ENCODE measurements at places on chromosomes 1 and 21.
A peak's percentile ranks its signal among the peaks of the same experiment; 100 is the strongest.

DNA sequence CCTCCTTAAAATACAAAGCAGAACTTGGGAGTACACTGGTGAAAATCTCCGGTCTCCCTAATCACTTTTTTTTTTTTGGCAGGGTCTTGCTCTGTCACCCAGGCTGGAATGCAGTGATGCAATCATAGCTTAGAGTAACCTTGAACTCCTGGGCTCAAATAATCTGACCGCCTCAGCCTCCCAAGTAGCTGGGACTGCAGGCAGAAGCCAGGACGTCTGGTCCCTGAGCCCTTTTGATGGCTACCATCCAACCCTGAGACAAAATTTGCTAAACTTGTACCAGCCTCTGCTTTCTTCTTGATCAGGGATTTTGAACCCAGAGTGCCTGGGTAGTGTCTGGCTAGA is 4.1 kb downstream of the L1TD1 start:
- no peak for DNase-seq

- no peak for DNase-seq
Measured at GRCh38 chr21:45490049-45490731, 52.0 kb downstream of the SLC19A1 start.

DNA sequence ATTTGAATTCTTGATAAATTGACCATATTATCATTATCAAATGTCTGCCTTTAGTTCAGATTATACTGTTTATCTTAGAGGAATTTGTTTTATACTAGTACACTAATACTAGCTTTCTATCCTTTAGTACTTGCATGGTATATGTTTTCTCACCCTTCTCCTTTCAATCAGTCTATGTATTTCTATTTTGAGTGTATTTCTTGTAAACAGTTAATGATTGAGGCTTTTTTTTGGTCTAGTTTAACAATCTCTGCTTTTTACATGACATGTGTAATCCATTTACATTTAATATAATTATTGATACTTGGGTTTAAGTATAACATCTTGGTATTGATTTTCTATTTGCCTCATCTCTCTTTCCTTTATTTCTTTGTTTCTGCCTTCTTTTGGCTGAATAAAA is 224.9 kb downstream of the CENPF start:
- no peak for DNase-seq

DNA sequence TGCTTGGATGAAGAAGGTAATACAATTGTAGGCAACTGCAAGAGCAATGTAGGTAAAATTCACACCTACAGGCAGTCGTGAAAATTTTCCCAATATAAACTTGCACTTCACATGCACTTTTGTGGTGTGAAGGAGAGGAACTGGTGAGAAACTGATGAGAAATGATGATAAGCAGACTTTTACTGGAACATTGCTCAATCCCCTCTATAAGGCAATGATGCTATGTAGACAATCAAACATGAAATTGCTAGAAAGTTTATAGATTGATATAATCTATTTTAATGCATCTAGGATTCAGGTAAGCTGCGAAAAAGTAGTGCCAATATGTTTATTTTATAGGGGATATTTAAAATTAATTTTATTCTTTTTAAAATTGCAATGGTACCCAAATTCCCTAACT is 802.2 kb downstream of the KCNT2 start:
- no peak for DNase-seq

DNA sequence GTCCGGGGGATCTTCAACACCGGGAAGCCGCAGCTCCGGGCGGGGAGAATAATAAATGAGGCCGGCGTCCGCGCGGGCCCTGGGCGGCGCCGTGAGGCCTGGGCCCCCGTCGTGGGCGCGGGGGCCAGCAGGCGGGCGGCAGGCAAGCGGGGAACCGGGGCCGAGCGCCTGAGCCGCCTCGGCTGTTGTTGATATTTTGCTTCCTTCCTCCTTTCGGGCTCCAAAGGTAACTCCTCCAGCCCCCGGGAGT is at the start of gene MEF2D:
Gene MEF2D, minus strand, starts transcription at position 233 of the 250 bp plus-strand sequence. CDS start 17,483 bp downstream, outside the sequence.
- DNase-seq: no peak

GRCh38 chr1:214574598-214575411 is 23.4 kb upstream of the PTPN14 start:
- no peak for DNase-seq

DNA sequence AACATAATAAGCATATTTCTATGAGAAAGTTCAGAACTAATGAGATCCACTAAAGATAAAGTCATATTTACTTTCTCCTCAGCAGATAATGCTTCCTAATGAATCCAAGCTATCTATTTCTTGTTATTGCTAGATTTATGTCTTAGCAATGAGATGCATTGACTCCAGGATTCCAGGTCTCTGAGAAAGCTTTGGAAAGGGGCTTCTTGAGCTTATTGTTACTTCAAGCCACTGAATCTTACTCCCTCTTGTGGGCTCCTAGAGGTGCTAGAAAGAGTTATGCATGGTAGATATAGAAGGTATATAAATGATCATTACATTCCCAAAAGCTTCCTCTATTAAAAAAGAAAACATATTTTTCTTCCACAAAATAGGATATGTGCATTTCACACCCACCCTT is 246.4 kb upstream of the ADAMTS5 start:
- peak; percentile 51 for DNase-seq

DNA sequence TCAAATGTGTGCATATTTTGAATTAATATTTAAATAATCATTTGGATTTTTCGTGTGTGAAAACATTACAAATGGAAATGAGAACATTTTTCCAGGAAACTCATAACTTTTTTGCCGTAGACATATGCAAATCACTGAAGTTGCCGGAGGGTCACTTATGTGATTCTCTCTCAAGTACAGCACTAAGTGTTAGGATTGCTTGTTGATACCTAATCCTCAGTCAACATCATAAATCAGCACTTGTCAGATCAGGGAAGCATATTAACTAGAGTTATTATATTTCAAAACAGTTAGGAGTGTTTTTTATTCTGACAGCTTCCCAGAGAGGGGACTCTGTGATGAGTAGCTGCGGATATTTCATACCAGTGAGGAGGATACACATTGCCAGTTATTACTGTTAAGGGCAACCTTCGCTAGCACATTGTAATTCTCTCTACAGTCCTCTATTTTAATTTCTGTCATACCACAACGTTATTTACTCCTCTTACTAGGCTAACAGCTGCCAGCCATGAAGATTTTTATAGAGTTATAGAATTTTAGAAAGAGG is 41.5 kb downstream of the NCAM2 start:
- no peak for DNase-seq

- no peak for DNase-seq
Measured at GRCh38 chr1:101723415-101723814, 273.3 kb downstream of the OLFM3 start.

DNA sequence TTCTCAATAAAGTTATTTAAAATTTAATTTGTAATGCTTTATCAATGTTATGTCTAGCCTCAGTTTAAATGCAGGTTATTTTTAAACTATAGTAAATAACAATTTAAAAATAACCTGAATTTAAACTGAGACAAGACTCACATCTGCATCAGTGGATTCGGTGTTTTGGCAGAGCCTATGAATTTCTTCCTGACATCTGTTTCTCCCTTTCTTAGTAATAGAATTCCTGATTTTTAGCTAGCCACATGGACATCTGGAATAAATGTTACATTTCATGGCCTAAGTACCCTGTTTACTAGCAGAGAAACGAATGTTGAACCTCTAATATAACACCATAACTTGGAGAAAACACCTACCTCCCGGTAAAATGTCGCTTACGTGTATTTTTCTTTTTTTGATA is 1141.6 kb upstream of the ADGRL2 start:
- no peak for DNase-seq

DNA sequence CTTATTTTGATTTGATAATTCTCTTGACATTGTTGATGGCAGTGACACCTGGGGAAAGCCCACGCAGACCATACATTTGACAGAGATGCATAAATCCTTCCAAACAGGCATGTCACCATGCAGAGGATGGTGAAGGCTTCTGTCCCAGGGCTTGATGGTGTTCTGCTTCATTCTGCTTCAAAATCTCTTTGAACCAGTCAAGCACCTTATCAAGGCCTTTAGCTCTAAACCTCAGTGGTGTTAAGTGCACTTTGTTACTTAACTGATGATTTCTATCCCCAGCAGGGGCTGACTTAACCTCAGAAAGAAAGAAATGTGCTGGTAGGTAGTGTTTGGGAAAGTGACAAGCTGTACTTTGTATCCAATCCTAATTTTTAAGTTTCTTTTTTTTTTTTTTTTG is 81.1 kb downstream of the RRAGC start:
- DNase-seq: no peak

- peak; percentile 62 for DNase-seq
Measured at GRCh38 chr1:47192458-47193384, 2.9 kb upstream of the PDZK1IP1 start.

GRCh38 chr1:8822373-8823294 is 5.2 kb upstream of the RERE start:
- DNase-seq: peak; percentile 74

GRCh38 chr1:207298636-207299398 is 22.7 kb upstream of the CD55 start:
- no peak for DNase-seq

- DNase-seq: no peak
Measured at GRCh38 chr1:114831276-114831994, 23.2 kb upstream of the SYCP1 start.

DNA sequence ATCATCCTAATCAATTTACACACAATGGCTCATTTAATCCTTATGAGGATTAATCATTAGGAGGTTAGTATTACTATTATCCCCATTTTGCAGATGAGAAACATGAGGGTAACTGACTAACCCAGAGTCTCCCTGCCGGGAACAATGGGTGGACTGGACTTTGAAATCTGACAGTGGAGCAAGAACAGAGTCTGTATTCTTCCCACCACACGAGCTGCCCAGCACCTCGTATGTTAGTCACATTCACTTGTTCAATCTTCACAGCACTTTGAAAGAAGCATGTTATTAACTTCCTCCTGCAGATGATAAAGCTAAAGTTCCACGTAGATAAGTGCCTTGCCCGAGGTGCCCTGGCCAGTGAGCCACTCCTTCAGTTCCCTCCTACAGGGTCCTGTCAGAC is 12.4 kb downstream of the C8B start:
- DNase-seq: no peak

- peak; percentile 85 for DNase-seq
Measured at GRCh38 chr1:29211086-29212030, 19.4 kb downstream of the MECR start.

DNA sequence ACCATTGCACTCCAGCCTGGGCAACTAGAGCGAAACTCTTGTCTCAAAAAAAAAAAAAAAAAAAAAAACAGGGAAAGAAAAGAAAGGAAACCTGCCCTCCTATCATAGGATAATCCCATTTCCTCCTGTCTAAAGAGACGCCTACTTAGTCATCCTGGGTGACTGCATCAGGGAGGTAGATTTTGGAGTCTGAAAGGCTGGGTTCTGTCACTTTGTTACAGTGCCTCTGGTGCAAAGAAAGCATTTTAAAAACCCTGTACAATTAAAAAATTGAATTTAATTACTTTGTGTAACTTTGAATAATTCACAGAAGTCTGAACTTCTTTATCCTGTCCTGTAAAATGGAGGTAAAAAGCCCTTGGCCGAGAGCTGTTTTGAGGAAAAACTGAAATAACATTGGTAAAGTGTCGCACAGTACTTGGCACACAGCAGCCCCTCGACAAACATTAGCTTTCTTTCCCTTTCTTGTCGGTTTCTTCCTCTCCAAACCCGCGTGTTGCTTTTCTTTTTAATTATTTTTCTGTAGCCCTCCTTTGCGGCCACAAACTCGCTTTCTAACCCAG is 657 bp upstream of the HDAC1 start:
- DNase-seq: no peak

GRCh38 chr1:92774407-92774806 is 10.5 kb downstream of the EVI5 start:
- DNase-seq: no peak

DNA sequence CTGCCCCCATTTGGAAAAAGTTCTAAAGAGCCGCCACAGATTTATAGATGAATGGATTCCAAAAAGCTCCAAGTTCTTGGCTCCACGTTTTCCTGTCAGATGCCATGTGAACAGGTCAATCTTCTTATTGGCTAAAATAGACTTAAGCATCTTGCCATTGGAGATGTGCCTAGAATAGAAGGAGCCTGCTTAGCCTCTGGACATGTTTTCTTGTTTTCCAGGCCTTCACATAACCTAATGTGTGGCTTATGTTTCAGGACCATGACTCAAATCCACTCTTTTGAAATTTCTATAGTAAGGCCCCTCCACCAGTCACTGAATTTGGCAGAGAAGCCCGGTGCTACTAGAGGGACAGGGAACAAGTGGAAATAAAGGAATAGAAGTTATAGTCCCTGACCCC is 31.5 kb downstream of the PHC2 start:
- DNase-seq: no peak

GRCh38 chr1:187971851-187972250 is 1143.1 kb downstream of the PLA2G4A start:
- no peak for DNase-seq

GRCh38 chr1:77540501-77541161 is 141.8 kb downstream of the ZZZ3 start:
- no peak for DNase-seq

DNA sequence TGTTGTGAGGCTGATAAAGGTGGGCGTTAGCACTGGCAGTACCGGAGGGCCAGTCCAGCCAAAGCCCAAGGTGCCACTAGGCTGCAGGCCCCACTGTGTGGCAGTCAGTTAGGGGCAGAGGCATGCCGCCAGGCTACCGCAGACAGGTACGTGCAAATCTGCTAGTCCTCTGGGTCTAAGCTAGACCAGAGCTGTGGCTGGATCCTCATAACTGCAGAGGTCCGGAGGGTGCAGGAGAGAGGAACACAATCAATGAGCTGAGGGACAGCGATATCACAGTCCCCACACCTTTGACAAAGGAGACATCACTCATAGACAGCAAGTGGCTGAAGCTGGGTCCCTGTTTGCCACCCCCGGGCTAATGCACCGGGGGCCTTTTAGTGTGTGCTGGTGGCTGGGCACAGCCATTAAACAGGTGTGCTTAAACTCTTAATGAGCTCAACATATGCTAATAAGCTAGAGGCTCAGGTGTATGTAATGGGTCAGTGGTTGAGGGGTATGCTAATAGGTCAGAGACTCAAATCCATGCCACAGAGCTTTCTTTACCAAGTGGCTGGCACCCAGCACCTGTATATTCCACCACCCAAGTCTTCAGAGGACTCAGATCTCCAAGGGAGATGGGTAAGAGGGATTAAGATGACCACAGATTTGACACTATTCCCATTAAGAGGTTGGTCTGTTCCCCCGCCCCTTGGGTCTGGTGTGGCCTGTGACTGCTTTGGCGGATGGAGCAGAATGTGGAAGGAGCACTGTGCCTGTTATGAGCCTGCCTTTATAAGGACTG is 82.0 kb downstream of the GLIS1 start:
- DNase-seq: no peak

DNA sequence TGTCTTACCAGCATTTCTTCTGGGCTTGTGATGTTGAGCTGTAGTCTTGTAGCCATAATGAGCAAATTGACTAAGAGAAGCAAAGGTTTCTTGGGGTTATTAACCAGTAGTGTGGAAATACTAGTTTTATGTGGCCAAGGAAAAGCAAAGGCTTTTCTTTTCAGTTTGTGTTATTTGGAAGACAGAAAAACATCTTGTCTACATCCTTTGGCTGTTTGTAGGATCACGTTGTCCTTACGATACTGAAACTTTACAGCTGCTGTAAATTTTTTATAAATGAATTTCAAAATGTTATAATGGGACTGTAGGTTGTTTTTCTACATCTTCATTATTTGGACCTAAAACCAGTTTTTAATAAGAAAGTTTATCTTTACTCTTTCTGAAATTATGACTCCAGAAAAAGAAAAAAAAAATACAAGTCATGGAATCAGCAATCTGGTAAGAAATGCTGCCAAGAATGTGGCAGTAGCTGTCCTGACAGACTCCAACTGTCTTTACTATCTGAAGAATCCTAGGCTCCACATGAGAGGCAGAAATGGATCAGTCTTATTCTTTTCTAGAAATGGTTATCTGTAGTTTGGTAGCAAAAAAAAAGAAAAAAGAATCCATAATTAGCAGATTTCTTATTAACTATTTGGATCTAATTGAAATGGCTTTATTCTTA is 41.6 kb upstream of the QSOX1 start:
- no peak for DNase-seq
